ENCODE measurements at places on chromosomes 4 and X.

- DNase-seq = no peak
These were observed 681.5 kb downstream of the ARAP2 start for GRCh38 chr4:35562861-35563260.

DNA sequence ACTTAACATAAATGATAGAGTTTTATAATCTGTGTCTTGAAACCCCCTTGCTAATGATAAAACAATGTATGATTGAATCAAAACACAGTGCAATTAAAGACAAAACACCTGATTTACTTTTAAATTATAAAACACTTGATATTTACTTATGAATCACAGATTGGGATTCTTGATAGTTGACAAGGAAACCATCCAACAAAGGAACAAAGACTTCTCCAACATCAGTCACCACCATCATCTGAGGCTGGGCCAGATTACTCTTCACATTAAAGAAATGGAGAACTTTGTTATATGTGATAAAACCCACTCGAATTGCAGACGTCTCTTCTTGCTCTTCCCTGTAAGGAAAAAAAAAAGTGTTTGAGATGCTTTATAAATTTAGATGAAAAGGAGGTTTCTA lies 67.4 kb downstream of the METTL14 start:
- DNase-seq = no peak

DNA sequence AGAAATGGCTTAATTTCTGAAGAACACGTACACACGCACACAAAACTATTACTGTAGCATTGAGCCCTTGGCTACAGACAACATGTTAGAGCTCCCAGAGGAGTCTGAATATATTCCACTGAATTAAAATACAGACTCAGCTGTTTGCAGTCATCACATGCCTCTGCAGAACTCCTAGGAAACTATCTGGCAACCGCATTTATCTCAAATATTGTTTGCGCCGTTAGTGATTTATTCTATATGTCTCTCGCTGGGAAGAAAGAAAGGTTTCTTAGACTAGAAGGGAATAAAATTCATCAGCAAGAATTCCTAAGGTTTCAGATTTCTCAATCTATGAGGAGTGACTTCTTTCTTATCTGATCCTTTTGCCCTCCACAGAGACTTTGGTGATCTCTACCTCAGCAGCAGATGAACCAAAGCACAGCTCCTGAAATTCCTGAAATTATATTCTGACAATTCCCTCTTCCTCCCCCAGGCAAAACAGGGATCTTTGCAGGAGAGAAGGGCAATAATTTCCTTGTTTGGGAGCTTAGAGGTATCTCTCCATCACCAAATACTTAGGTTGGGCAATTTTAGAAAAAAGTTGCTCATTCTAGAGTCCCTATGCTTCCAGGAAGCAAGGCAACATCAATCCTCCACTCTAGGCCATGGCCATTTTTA lies 199.2 kb downstream of the APBB2 start:
- DNase-seq = no peak

DNA sequence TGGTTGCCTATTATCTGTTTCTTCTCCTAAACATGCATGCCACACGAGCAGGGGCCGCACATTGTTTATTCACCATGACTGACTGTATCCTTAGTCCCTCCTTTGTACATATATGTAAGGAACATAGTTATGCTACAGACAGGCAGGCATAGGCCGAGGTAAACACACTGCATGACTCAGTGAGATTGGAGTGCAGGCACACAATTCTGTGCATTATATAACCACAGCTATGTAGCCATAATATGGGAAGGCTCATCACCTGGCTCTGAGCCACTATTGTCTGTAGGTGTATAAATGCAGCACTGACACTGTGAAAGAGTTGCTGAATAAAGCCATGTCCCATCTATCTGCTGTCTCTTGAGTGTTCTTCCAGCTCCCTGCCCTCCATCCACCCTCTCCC lies 431.6 kb downstream of the IDS start:
- no peak for DNase-seq

DNA sequence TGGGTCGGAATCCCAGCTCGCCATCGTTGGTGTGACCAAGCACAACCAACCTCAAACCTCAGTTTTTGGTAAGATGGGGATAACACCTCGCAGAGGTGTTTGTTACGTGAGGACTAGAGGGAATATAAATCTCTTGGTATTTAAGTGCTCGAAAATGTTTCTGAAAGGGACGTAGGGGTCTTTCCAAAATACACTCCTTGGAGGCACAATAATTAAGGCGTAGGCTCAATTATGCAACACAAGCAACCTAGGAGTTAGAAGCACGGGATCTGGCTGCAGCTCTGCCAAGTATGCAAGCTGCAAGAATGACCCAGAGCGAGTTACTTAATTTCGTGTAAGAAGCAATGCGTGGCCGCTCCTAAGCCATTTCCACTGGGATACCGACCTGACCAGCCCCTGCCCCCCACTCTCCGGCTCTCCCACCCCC lies 552 bp downstream of the ADH5 start:
- peak; percentile 20 for DNase-seq

- DNase-seq = no peak
These were observed 19.0 kb downstream of the HADH start for GRCh38 chr4:108008721-108009120.

DNA sequence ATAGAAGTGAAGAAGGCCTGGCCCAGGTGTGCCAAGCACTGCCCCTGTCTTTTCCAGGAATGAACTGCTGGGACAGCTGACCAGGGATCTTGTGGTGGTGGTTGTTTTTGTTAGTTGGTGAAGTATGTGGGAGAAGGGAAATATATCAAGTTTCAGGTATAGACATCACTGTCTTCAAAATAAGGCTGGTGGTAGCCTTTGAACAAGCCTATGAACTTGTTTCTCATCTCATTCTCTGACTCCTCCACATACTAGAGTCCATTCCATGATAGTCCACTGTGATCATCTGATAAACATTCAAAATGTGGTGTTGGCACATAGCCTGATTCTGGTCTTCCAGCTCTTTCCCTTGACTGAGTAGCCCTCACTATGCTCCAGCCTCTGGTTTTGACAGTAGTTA lies 303.7 kb downstream of the CAMK2D start:
- no peak for DNase-seq

- DNase-seq = no peak
These were observed 180.2 kb downstream of the PALLD start for GRCh38 chr4:168677063-168677462.

GRCh38 chr4:16597845-16598596 lies 300.4 kb downstream of the LDB2 start:
- no peak for DNase-seq

- no peak for DNase-seq
These were observed 73.2 kb downstream of the NFKB1 start for GRCh38 chr4:102574317-102574716.

GRCh38 chr4:140152751-140153418 lies 1.1 kb downstream of the MAML3 start:
- peak; percentile 16 for DNase-seq

- no peak for DNase-seq
These were observed 41.4 kb upstream of the NDST4 start for GRCh38 chr4:115154826-115155225.

GRCh38 chr4:18113710-18114331 lies 92.3 kb upstream of the LCORL start:
- DNase-seq = no peak

GRCh38 chrX:131746491-131746968 lies 202.7 kb downstream of the OR13H1 start:
- no peak for DNase-seq

All from CD4-positive, alpha-beta T cell treated with Interleukin-15 for 4 hours (primary cell).